ENCODE measurements at places on chromosomes 12 and 14. TPM values are rescaled to one million over a fixed set of nuclear protein-coding genes. Genes with fewer than 3 reads are reported as not detected.

Gene PRB2
- not detected for polyA plus RNA-seq

Gene NUDT4
- 15.9 TPM for polyA plus RNA-seq

Gene ASPG
- polyA plus RNA-seq: 1.9 TPM

Gene GZMH
- 0.51 TPM for polyA plus RNA-seq

Gene SLC35F4
- 0.13 TPM for polyA plus RNA-seq

Gene EML5
- 0.70 TPM for polyA plus RNA-seq

Gene TRPV4
- polyA plus RNA-seq: 2.2 TPM

Gene PMEL
- 2.2 TPM for polyA plus RNA-seq

DNA sequence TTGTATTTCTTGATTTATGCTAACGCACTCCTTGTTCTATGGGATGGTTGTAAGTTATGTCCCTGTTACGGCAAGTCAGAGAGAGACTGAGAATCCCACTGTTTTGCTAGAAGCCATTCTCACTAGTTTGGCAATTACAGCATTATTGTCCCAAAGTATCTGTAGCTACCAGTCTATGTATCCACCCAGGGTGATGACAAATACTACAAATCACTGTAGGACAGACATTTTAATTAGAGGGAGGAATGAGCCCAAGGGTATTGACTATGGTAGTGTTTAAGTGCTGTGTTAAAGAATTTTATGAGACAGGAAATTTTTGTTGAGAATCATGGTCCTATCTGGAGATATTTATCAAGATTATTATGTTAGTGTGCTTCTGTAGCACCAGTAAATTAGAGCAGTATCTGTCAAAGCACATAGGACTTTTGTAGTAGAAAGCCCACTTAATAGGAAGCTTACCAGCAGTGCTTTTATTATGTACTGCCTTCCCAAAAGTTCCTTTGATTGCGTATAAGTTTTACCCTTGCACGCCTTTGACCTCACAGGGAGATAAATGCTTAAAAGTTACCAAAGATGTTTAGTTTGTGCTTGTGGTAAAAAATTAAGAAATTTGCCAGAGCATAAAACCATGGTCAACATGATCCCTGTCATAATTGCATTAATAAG lies 10.7 kb downstream of the PRKCH start:
- no peaks in the 10 kb centered on the region for H3K36me3 ChIP-seq
- no peak overlapping the region for H3K27ac ChIP-seq
- no peak overlapping the region for H3K4me3 ChIP-seq
- DNase-seq: no peak

DNA sequence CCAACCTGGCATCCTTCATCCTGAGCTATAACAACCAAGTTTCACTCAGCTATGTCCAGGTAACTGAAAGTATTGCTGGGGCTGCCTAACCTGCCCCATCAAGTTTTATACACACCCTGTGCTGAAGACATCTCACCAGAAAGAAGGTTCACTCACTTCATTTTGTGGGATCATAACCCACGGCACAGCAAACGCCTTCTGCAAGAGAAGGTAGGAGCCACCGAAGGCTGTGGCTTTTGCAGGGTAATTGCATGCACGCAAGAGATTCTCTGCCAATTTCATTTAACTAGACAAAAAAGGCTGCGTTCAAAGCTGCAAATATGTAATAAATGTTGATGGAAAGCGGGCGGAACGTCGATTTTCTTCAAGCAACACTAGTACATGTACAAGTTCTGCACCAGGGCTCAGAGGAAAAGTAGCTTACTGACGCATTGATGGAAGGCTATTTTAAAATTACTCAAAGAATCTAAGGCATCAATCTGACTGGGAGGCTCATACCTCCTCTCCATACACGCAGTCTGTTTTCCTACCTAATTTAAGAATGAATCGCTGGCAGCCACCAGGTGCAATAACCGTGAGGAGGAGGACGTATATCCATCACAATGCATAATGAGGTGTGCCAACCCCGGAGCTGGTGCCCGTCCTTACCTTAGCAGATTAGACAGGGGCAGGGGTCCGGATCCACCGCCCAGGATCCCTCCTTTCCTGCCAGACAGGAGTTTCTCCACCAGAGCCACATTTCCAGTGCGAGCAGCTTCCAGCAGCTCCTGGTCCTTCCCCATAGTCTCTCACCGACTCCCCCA lies 1.1 kb downstream of the ANKS1B start:
- DNase-seq: peak; percentile 7
- peaks cover 22% of the 10 kb centered on the region for H3K27me3 ChIP-seq
- H3K4me1 ChIP-seq: peaks cover 2% of the 10 kb centered on the region
- no peaks in the 10 kb centered on the region for H3K36me3 ChIP-seq

- H3K27ac ChIP-seq: no peak overlapping the region
- H3K36me3 ChIP-seq: no peaks in the 10 kb centered on the region
- DNase-seq: no peak
- H3K4me1 ChIP-seq: peaks cover 5% of the 10 kb centered on the region
- H3K27me3 ChIP-seq: peaks cover 69% of the 10 kb centered on the region
- no peak overlapping the region for H3K4me3 ChIP-seq
Measured at GRCh38 chr12:54197431-54197909, 8.7 kb upstream of the SMUG1 start.

- no peaks in the 10 kb centered on the region for H3K27me3 ChIP-seq
- no peak overlapping the region for H3K27ac ChIP-seq
- no peaks in the 10 kb centered on the region for H3K4me1 ChIP-seq
- DNase-seq: no peak
Measured at GRCh38 chr12:53518381-53518780, 11.1 kb upstream of the NPFF start.

- no peak for DNase-seq
- peaks cover 14% of the 10 kb centered on the region for H3K36me3 ChIP-seq
- H3K4me3 ChIP-seq: no peak overlapping the region
- H3K4me1 ChIP-seq: no peaks in the 10 kb centered on the region
- no peak overlapping the region for H3K27ac ChIP-seq
- no peaks in the 10 kb centered on the region for H3K27me3 ChIP-seq
Measured at GRCh38 chr12:106878804-106879203, 76.9 kb upstream of the TMEM263 start.

- no peaks in the 10 kb centered on the region for H3K36me3 ChIP-seq
- DNase-seq: no peak
- no peak overlapping the region for H3K4me3 ChIP-seq
- H3K27ac ChIP-seq: no peak overlapping the region
- H3K27me3 ChIP-seq: no peaks in the 10 kb centered on the region
Measured at GRCh38 chr14:95054346-95055280, 102.7 kb downstream of the DICER1 start.

DNA sequence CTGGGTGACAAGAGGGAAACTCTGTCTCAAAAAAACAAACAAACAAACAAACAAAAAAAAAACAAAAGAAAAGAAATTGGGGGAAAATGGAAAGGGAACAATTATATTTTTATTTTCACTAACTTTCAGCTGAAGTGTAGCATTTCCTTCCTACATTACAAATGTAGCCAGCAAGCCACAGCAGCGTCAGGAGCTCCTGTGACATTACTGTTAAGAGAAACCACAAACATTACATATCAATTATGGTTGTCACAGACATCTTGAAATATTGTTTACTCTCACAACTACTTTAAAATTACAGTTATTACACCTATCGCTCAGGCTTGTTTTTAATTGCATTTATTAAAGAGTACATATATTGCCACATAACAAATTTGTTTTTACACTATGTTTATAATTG lies 49.8 kb upstream of the SLC24A4 start:
- H3K4me1 ChIP-seq: no peaks in the 10 kb centered on the region
- H3K27me3 ChIP-seq: no peaks in the 10 kb centered on the region
- no peaks in the 10 kb centered on the region for H3K36me3 ChIP-seq
- H3K4me3 ChIP-seq: no peak overlapping the region
- DNase-seq: no peak
- H3K27ac ChIP-seq: no peak overlapping the region

DNA sequence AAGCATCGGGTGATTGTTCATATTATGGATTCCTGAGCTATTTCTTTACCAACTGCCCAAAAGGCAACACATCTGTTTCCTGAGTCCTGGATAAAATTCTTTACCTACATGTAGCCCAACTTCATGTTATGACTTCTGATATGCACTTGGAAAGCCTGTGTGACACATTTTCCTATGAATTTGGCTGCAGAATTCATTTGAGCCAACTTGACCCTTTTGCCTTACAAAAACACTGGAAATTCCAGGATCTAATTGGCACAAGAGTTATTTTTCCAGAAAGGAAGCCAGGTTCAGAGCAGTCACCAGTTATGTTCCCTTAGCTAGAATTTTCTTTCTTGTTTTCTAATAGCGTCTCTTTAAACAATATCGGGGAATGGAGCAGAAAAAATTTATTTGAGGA lies 202.5 kb upstream of the LRIG3 start:
- no peaks in the 10 kb centered on the region for H3K4me1 ChIP-seq
- no peak overlapping the region for H3K4me3 ChIP-seq
- H3K27ac ChIP-seq: no peak overlapping the region
- DNase-seq: no peak

GRCh38 chr12:12992418-12993130 lies 7.5 kb downstream of the HEBP1 start:
- H3K4me1 ChIP-seq: peaks cover 7% of the 10 kb centered on the region
- peak; percentile 43 for DNase-seq
- H3K4me3 ChIP-seq: no peak overlapping the region
- H3K36me3 ChIP-seq: peaks cover 29% of the 10 kb centered on the region

GRCh38 chr12:126874427-126875026 lies 1392.4 kb upstream of the TMEM132C start:
- H3K4me3 ChIP-seq: no peak overlapping the region
- no peak overlapping the region for H3K27ac ChIP-seq
- H3K4me1 ChIP-seq: no peaks in the 10 kb centered on the region
- H3K27me3 ChIP-seq: no peaks in the 10 kb centered on the region

DNA sequence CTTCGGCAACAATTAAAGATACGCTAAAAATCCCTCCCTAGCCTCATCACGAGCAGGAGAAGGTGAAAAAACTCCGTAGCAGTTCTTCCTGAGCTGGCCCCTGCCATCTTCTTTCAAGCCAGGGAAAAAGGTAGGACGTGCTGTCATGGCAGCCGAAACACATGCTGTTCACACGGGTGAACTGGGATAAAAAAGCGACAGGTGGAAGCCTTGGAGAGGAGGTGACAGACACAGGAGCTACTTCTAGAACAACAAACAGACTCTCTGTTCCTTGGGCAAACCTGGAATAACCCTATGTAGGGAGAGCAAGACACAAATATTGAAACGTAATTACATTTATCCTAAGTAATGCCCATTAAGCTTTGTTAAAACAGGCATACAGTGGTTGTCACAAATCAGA lies 81.3 kb downstream of the KCNK10 start:
- DNase-seq: no peak
- no peaks in the 10 kb centered on the region for H3K4me1 ChIP-seq
- H3K27me3 ChIP-seq: no peaks in the 10 kb centered on the region
- no peak overlapping the region for H3K27ac ChIP-seq
- H3K4me3 ChIP-seq: no peak overlapping the region

DNA sequence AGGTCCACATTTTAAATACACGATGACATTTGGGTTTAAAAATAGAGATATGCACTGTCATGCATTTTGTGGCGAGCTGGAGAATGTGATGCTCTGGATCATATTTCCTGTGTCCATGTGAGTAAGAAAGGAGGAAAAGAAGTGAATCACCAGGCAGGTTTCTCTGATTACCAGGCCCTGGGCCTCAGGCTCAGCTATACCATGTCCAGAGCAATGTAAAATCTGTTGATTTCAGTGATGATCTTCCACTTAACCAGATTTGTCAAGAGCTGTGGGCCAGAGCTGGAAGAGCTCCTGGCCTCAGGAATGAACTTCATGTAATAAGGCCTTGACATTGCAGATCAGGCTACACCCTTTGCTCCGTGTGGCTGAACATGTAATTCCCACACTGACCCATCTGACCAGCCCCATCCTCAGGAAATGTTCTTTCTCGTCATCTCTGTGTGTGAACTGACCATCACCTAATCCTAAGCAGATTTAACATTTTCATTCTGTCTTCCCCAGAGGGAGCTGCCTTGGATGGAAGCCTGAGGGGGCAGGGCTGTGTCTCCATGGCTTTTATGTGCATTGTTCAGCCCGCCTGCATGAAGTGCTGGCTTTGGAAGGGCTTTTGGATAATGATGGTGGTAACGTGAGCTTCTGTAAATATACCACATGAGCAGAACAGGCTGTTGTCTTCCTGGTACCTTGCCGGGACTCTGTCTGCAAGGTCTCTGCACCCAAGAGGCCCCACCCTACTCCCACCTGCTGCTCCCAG lies 54.5 kb downstream of the CRACR2A start:
- no peak for DNase-seq
- no peaks in the 10 kb centered on the region for H3K27me3 ChIP-seq
- no peak overlapping the region for H3K4me3 ChIP-seq
- H3K27ac ChIP-seq: no peak overlapping the region
- no peaks in the 10 kb centered on the region for H3K36me3 ChIP-seq

DNA sequence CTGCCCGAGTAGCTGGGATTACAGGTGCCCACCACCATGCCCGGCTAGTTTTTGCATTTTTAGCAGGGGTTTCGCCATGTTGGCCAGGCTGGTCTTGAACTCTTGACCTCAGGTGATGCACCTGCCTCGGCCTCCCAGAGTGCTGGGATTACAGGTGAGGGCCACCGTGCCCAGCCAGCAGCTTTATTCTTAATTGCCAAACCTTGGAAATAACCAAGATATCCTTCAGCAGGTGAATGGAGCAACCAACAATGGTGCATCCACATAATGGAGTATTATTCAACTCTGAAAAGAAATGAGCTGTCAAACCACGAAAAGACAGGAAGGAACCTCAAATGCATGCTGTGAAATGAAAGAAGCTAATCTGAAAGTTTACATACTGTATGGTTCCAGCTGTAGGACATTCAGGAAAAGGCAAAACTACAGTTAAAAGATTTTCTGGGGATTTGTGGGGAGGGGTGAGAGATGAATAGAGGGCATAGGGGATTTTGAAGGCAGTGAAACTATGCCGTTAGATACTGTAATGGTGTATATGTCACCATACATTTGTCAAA lies 118.8 kb upstream of the CCND2 start:
- no peak overlapping the region for H3K4me3 ChIP-seq
- no peaks in the 10 kb centered on the region for H3K27me3 ChIP-seq
- H3K36me3 ChIP-seq: no peaks in the 10 kb centered on the region
- peaks cover 3% of the 10 kb centered on the region for H3K4me1 ChIP-seq

All from small intestine (tissue), 16 donors.